ENCODE measurements at places on chromosomes 4 and X.

DNA sequence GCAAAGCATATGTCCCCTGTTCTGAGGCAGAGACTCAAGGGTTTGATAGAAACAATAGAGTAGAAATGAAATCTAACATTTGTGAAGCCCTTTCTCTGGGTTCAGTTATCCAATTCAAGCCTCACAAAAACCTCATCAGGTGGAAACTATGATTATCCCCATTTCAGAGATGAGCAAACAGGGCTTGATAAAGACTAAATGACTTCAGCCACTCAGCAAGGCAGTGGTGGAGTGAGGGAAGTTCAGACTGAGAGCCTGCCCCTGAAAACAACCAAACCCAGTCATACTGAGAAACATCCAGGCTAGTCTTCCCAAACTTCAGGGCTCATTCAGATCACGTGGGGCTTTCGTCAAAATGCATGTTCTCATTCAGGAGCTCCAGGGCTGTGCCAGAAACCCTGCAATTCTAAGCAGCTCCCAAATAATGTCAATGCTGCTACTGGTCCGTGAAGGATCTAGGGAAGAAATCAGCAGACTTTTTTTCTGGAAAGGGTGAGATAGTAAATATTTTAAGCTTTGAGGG lies 109.6 kb upstream of the KIT start:
- DNase-seq: no peak

DNA sequence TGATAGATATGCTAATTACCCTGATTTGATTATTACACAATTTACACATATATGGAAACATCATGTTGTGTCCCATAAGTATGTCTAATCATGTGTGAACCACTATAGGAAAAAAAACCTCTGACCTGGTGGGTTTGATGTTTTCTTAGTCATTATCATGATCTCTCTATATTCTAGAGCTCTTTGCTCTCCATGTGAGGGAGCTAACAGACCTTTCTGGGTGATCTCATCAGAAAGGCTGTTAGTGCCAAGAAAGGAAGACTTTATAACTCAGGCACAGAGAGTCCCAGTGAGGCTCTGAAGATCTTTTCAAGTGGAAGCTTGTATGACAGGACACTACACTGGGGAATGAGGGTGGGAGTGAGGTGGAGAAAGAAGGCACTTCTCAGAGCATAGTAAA lies 527.7 kb upstream of the MAGEB2 start:
- no peak for DNase-seq

DNA sequence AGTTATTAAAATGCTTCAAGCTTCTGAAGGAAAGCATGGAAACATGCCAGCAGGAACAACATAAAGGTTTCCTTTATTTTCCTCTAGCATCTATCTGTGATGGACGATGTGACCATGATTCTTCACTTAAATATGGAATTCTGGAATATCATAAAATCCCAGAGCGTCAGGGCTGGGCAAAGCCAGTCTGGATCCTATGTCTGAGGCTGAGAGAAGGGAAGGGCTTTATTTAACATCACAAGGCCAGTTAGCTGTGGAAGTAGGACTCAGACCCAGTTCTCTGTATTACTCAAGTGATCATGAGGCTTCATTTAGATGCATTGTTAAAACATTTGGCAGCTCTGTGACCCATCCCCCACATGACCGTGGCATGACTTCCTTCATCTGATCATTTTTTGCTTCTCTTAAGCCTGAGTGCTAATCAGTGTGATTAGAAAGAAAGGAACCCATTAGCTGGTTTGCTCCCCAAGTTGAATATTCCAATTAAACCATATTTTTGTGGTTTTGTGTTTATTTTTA lies 40.9 kb upstream of the EOLA2 start:
- DNase-seq: no peak

DNA sequence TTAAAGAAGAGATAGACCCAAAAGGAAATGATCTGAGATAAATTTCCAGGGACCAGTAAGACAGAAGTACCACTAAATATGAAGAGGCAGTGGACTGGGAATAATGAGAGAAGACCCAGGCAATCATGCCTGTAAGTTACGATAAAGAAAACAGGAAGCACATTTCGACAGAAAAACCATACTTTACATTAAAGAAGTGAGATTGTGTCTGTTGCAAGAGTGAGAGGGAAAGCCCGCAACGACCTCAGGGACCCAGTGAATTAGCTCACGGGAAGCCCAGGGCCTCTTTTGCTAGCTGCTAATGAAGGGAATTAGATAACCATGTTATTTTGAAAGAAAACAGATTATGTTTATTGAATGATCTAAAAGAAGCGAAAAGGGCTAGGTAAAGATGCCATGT lies 28.9 kb upstream of the ACSL1 start:
- no peak for DNase-seq

DNA sequence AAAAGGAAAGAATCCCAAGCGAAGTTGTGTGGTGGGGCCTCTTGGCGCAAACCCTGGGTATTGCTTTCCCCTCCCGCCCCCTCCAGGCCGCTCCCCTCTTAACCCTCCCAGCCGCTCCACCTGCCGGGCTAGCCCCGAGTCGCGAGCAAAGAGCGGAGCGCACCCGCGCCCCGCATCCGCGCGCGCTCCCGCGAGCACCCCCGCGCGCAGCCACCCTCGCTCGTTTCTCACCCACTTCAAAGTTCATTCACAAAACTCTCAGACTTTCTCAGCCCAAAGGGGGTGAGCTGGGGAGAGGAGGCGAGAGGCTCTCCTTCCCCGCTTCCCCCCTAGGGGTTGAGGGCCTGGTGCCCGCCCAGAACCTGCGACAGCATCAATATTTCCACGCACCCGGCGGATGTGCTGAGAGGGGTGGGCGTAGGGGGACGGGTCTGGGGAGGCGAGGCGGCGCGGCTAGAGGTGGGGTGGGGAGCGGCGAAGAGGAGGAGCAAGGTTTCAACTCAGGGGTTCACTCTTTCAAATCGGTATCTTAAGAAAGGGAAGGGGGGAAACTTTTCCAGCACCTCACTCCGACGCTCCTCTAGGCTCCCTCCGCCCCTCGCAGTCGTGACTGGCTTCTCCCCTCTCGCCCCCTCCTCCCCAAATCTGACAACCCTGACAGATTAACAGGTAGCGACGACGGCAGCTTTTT lies 1.8 kb downstream of the MAML3 start:
- no peak for DNase-seq

DNA sequence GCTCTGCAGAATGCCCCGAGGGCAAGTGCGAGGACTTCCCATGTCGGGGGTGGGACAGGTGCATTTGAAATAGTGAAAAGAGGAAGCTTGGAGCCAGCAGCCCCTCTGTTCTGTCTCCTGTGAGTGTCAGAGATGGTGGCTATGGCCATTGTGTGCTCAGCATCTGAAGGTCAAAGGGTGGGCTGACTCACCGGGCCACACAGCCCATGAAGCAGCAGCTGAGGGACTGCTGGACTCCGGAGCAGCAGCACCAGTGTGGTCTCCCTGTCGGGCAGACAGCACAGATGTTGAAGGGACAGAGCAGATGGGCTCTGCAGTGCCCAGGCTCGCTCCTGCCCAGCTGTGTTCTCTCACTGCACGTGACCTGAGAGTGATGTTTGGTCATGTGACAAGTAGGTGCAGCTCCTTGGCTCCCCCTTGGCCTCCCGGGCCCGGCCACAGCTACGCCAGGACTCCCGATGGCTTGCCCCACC lies 53.5 kb downstream of the TBC1D14 start:
- DNase-seq: no peak

GRCh38 chrX:24153796-24154189 lies 4.3 kb downstream of the ZFX start:
- no peak for DNase-seq

DNA sequence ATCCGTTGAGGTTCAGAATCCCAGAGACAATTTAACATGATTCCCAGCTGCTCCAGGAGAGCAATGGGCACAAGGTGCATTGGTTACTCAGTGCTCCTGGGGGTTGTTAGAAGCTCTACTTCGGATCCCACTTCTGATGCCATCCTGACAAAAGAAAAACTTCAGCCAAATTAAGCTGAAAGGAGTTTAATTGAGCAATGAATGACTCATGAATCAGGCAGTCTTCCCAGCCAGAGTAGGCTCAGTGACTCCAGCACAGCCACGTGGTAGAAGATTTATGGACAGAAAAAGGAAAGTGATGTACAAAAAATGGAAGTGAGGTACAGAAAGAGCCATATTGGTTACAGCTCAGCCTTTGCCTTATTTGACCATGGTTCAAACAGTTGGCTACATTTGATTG lies 95.7 kb downstream of the PWWP3B start:
- no peak for DNase-seq

GRCh38 chrX:10101269-10101668 lies 55.5 kb upstream of the CLCN4 start:
- DNase-seq: no peak

- no peak for DNase-seq
Measured at GRCh38 chrX:17067534-17067933, 121.1 kb downstream of the REPS2 start.

- no peak for DNase-seq
Measured at GRCh38 chrX:123487236-123487635, 245.6 kb downstream of the THOC2 start.

DNA sequence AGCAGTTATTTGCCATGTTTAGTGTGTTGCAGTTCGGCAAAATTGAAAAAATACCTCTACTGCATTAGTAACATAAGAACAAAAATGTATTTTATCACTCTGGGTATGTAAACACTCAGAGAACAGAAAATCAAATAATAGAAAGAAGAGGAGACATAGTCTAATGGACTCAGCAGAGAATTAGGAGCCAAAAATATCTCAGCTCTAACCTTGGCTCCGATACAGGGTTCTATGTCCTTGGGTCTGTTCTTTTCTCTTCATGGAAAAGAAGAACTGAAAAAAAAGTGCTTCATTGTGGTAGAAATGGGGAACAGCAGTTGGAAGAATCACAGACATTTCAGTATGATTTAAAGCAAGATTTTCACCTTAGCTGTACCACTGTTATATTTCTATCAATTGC lies 240.5 kb upstream of the CXXC4 start:
- no peak for DNase-seq

GRCh38 chr4:121514443-121514842 lies 133.6 kb upstream of the QRFPR start:
- DNase-seq: no peak

DNA sequence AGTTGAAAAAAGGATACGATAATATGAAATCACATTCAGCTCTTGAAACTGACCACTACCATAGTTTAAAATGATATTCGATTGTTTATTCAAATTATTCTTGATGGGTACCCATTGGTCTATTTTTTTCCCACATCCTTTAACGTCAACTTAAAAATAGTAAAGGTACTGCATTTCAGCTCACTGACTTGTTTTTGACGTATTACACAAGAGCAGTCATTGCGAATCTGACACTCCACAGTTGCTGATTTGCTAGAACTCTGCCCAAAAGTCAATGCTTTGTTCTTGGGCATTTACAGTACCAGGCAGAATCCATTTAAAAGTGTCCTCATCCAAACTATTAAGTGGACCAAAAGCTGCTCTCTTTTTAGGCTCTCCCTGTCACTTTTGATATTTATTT lies 1.2 kb upstream of the PDS5A start:
- DNase-seq: no peak

DNA sequence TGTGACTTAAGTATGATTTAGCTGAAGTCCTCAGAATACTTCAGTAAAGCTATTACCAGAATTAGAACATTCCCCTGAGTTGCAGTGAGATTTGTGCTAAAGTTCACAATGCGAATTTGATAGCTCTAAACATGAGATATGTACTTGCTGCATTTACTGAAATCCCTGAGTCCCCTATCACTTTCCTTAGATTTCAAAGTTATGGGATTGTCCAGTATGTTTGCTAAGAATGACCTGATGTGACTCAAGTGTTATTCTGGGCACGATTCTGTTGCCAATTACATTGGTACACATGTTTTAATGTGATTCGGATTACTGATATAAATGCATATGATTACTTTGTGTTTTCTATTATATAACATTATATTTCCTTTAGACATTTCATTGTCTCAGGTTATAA lies 91.3 kb upstream of the AMOT start:
- DNase-seq: no peak

- no peak for DNase-seq
Measured at GRCh38 chr4:1523907-1524636, 117.8 kb upstream of the NKX1-1 start.

GRCh38 chr4:102500352-102500695 lies 835 bp upstream of the NFKB1 start:
- DNase-seq: no peak

DNA sequence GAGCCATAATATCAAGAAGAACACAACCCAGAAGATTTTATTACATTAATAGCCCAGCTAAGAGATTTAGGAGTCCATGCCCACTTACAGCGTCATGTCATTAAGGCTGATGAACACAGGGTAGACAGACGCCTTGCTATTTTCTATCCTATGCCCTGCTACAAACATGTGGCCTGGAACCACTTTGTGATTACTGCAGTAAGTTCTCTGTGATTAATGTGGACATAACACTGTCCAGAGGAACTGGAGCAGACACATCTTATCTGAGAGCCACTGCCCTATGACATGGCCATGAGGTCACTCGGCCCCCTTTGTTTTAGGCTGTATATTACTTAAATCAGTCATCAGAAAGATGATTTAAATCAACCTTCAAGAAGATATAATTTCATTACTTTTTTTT lies 211.7 kb downstream of the MAML3 start:
- DNase-seq: no peak

DNA sequence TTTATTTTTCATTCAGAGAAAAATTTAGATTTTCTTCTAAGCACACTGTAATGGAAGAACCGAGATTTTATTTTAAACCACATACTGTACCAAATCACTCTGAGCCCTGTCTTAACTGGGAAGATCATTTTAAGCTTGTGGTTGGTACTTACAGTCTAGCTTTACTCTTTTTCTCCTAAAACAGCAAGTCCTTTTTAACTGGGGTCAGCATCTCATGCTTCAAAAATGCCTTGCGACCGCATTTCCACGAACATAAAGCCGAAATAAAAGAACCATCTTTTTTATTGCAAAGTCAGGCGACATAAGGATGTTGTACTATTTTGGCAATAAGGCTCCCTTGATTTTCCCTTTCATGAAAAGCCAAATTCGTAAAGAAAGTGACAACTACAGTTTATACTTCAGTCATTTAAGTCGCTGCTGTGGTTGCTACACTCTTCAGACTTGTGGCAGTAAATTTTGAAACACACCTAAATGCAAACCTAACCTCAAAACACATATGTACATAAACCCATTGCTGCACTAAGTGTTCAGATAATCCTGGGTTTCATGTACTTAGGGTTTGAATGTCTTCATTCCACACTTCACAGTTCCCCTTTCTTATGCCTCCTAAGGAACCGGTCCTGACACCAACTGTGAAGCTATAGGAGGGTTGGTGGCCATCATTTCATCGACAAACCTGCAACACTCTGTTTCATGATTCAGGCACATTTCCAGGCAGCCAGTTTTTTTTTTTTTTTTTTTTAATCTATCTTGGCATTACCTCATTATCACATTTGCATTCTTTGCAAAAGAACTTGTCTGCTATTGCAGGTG lies 3.0 kb downstream of the STOX2 start:
- DNase-seq: no peak

DNA sequence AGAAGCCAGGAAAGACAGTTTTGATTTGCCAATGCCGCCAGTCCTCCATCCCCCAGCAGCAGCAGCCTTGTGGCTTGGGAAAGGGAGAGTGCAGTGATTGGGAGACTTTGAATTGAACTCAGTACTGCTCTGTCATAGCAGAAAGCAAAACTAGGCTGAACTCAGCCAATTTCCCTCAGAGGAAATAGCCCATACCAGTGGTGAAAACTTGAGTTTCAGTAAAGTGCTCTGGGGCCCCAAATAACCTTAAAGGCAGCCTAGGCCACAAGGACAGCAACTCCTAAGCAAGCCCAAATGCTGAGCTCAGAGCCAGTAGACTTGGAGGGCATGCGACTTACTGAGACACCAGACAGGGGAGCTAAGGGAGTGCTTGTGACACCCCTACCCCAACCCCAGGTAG lies 2.0 kb upstream of the PROM1 start:
- DNase-seq: no peak

Data from AG04450 (cell line).